ENCODE measurements at places on chromosomes 5 and 9.

- DNase-seq: no peak
These were observed 16.8 kb downstream of the PHF2 start for GRCh38 chr9:93593144-93593658.

- DNase-seq: no peak
These were observed 15.4 kb downstream of the ZDHHC21 start for GRCh38 chr9:14677872-14678271.

- DNase-seq: no peak
These were observed 5.9 kb upstream of the MAPK9 start for GRCh38 chr5:180297587-180298282.

DNA sequence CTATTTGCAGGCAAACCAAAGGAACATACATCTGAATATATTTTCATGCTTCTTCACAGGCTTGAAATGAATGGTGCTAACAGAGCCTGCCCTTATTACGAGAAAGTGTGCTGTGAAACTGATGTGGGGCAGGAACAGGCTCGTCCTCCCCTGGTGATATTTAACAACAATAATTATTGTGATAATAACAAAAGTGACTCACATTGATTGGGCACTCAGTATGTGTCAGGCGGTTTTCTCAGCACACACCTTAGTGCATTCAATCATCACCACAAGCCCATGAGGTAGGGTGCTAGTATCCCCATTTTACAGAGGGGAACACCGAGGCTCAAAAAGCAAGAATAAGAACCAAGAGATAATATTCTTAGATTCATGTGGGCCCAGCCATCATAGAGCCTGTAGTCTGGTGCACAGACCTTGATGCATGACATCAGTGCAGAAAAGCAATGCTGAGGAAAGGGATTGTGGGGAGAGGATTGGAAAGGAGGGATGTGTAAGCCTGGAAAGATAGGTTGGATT is 18.1 kb upstream of the BOD1 start:
- no peak for DNase-seq

DNA sequence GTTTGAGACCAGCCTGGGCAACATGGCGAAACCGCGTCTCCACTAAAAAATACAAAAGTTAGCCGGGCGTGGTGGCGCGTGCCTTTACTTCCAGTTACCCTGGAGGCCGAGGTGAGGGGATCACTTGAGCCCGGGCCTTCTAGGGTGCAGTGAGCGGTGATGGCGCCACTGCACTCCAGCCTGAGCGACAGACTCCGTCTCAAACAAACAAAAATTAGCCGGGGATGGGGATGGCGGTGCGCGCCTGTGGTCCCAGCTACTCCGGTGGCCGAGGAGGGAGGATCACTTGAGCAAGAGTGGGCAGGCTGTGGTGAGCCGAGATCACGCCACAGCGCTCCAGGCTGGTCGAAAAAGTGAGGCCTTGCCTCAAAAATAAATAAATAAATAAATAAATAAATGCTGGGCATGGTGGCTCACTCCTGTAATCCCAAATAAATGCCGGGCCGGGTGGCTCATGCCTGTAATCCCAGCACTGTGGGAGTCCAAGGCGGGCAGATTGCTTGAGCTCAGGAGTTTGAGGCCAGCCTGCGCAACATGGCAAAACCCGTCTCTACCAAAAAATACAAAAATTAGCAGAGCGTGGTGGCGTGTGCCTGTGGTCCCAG is 16.0 kb upstream of the NSD1 start:
- no peak for DNase-seq

DNA sequence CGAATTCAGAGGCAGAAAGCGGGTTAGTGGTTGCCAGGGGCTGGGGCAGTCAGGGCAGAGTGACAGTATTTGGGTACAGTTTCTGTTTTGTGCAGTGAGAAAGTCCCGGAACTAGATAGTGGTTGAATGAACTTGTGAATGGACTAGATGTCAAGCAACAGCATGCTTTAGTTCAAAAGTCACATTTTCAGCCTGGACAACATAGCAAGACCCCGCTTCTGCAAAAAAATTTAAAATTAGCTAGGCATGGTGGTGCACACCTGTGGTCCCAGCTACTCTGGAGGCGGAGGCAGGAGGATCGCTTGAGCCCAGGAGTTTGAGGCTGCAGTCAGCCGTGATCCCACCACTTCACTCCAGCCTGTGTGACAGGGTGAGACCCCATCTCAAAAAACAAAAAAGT is 8.4 kb downstream of the NOTCH1 start:
- DNase-seq: no peak

- no peak for DNase-seq
These were observed 15.3 kb downstream of the TNFSF15 start for GRCh38 chr9:114790521-114790920.

DNA sequence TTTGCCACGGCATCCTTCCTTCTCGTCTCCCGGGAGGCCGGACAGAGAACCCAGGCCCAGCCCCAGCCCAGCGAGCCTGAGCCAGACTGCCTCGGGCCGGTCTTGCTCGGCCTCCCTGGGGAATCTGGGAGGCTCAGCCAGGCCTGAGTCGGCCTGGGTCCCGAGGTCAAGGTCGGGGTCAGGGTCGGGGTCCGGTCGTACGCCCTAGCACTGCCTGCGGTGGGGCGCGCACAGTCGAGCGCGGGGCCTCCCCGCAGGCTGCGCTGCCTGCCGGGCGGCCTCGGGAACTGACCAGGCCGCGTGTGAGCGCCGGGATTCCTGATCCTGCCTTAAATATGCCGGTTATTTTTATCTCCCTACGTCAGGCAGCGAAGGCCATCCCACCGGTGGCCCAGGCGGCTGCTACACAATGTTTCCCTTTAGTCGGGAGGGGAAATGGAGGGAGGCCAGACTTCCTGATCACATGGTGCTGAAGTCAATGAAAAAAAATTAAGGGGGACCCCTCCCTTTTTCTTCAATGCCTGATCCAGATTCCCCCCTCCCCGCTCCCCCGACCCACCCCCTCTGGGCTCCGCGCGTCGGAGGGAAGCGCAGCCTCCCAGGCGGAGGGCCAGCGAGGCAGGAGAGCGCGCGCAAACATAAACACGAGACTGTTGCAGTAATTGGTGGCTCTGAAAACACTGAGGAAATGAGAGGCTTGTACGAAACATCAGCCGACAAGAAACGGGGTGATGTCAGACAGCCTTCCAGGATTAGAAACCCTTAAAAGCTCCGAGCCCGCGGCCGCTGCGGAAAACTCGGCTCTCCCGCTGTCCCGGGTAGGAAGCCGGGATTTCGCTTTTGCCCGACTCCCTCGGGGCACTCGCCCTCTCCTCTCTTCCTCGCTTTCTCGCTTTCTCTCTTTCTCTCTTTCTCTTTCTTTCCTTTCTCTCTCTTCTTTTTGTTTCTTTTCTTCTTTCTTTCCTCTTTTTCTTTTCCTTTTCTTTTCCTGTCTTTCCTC is 148.2 kb upstream of the KLF4 start:
- DNase-seq: no peak

DNA sequence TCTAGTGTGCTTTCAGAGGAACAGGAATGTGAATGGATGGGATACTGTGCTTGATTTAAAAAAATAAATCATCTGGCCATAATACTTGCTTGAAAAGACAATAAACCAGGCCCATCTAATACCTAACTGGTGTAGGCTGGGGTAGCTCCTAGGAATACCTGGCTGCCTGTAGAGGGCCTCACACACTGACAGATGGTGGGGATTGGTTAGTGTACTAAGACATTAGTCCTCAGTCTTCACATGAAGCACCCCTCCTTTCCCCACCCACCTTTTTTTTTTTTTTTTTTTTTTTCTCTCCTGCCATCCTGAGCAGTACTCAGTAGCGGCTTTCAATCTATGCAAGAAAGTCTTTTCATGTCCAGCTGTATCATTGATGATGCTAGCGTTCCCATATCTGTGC is 130.5 kb downstream of the ADGRV1 start:
- DNase-seq: no peak

DNA sequence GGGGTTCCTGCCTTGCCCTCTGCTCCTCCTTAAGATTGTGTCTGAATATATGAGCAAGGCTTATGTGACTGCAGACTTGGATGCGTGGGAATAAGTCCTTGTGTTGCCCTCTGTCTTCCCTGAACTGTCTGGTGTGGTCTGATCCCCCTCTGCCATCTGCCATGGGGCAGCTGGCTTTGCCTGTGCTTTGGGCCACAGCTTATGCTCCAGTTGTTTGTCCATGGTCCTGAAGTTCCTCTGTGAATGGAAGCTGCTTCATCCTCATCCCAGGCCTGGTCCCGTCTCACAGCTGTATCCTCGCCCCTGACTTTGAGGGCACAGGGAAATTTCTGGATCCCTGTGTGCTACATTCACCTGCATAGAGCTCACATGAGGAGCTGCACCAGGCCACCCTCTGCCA is 14.7 kb downstream of the IL31RA start:
- DNase-seq: no peak

DNA sequence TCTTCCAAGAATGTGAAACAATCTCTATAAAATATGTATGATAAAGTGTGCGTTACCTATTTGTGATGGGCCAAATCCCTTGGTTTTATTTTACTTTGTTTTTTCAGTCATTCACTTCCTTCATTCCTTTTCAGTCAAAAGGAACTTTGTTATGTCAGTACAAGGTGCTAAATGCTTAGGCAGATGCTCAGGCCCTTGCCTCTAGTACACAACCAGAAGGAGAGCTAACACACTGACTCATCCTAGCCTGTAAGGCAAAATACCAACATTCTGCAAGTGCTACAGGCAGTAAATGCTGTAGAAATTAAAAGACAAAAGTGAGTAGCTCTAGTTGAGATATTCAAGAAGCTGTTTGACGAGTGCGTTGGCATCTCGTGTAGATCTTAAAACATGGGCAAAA is 49.4 kb downstream of the TRPM6 start:
- no peak for DNase-seq

GRCh38 chr5:75640395-75640794 is 29.1 kb downstream of the ANKDD1B start:
- DNase-seq: no peak

DNA sequence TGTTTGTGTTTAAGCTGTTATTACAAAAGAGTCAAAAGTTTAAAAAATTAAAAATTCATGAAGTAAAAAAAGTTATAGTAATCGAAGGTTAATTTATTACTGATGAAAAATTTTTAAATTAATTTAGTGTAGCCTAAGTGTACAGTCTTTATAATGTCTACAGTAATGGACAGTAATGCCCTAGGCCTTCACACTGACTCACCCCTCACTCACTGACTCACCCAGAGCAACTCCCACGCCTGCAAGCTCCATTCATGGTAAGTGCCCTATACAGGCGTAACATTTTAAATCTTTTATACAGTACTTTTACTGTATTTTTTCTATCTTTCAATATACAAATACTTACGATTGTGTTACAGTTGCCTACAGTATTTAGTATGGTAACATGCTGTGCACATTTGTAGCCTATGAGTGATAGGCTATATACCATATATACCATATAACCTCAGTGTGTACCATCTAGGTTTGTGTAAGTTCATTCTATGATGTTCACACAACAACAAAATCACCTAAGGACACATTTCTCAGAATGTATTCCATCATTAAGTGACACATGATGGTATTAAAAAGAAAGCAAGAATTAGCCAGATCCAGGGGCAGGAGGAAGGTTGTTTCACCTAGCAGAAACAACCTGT is 40.1 kb downstream of the DCAF10 start:
- DNase-seq: no peak

DNA sequence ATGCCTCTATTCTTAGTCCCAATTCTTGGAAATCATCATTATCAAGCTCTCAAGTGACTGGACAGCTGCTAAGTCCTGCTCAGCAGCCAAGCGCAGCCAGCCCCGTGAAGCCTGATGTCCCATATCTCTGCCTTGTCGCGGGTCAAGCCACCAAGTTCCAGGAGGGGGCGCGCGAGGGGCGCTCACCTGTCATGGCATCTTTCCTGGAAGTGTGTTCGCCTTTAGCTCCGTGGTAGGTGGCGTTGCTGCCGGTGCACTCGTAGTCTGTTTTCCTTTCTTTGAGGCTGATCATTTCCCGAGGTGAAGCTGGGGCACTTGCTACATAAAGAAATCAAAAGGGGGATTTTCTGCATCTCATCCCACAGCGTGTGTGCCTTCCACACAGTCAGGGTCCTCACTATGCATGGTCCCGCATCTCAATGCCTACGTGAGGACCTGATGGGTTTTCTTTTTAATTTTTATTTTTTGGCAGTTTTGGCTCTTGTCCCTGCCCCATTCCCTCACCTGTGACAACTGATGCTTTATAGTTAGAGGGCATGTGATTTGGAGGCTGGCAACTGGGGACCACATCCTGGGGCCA is 227.0 kb upstream of the DAP start:
- DNase-seq: peak; percentile 40

DNA sequence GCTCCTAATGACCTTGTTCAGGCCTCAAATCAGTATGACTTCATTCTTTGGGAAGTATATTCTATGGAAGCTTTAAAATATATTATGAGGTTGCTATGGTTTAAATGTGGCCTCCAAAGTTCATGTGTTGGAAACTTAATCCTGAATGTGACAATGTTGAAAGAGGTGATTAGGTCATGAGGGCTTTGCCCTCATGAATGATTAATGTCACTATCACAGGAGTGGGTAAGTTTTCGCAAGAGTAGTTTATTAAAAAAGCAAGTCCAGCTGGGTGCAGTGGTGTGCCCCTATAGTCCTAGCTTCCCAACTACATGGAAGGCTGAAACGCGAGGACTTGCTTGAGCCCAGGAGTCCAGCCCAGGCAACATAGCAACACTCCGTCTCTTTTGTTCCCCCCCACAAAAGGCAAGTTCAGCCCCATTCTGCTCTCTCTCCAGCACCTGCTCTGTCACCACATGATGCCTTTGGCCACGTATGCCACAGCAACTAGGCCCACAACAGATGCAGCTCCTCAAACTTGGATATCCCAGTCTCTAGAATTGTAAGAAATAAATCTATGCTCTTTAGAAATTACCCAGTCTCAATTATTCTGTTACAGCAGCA is 105.3 kb downstream of the SIL1 start:
- no peak for DNase-seq

DNA sequence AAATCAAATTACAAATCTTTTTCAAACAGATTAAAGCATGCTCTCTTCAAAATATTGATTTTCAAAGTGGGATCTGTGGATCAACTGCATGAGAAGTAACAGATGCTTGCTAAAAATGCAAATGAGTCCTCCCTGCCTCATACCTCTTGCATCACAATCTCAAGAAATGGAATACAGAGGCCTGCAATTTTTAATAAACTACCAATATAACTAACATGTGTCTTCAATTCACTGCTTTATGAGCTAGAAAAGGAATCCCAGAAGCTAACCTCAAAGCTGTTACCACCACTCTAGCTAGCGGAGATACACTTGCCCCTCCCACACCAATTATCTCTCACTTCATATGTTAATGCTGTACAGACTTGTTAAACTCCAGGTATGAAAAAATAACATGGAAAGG is 9.6 kb downstream of the OR13C5 start:
- DNase-seq: no peak

DNA sequence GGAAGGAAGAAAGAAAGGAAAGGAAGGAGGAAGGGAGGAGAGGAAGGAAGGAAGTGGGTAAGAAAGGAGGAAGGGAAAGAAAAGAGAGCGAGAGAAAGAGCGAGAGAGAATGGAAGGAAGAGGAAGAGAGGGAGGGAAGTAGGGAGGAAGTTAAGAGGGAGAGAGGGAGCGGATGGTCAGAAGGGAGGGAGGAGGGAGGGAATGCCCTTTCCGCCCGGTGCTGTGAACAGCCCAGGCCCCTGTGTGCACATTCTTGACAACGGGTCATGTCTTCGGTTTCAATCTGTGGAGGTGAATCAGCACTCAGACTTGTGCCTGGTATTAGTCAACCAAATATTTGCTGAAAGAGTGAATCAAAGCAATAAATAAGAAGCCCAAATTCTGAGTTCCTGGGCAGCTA is 39.2 kb downstream of the PRUNE2 start:
- DNase-seq: no peak
